Stimulated activated naive CD4-positive, alpha-beta T cell (primary cell): ENCODE measurements at places on chromosomes 4 and X.

DNA sequence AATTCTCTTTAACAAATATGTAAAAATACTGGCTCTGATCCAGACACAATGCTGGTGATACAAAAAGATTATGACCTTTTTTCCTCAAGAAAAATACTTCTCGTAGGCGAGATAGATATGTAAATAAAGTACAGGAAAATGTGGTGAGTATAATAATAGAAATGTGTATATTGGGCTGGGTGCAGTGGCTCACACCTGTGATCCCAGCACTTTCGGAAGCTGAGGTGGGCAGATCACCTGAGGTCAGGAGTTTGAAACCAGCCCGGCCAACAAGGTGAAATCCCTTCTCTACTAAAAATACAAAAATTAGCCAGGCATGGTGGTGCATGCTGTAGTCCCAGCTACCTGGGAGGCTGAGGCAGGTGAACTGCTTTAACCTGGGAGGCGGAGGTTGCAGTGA, 55.0 kb downstream of the MRPL1 start:
- DNase-seq = no peak

- no peak for DNase-seq
Measured at GRCh38 chrX:12383196-12383595, 244.9 kb downstream of the FRMPD4 start.

DNA sequence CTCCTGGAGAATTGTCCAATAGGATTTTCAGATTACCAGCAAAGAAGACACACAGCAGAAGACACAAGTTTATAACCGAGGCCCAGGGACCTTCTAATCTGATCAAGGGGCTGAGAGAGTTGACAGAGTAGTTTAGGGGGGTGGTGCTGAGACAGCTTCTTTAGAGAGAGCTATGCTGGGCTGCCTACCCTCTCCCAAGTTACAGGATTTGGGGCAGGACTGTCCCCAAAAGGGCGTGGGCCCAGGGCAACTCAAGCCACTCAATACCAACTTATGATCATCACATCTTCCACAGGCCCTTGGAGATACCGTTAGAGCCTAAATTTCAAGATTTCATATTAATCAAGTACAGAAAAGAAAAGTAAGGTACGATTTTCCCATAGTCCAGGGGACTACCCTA, 43.0 kb downstream of the PDHA1 start:
- DNase-seq = no peak

DNA sequence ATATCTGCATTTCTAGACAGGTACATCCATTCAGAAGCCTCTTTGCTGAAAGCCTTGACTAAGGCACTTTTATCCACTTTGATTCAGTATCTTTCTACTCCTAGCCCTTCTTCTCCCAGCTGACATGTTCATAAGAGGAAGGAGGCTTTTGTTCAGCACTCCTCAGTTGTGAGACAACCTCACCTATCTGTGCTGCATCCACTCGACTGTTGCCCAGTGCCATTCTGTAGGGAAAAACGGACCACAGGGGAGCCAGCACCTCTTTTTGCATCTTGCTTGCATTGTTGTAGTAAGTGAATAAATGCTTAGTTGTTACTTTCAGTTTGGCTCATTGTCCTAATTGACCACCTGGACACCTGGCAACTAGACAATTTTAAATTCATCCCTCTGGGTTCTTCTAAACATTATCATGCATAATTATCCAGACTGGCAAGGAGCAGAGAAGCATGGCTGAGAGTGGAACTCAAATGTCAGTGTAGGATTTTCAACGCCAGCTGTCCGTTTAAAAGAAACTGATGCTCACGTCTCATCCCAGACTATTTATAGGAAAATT, 83.8 kb upstream of the BOD1L1 start:
- no peak for DNase-seq

DNA sequence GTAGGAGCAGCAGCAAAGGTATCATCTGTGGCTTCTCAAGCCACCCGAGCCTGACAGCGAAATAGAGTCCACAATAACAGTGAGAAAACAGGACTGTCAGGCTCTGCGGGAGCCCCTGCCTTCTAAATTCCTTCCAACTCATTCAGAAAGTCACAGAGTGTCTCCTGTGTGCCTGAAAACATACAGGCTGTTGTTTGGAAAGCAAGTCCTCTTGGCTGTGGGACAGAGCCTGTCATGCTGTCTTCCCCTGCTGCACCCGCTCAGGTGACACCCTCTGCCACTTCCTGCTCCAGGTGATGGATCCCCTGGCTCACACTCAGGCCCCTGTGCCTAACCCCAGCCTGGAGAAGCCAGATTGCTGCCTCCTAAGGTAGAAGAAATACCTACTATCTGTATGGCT, 152.3 kb downstream of the RAB28 start:
- DNase-seq = no peak

- no peak for DNase-seq
Measured at GRCh38 chr4:86856896-86857295, 7.7 kb upstream of the SLC10A6 start.

GRCh38 chrX:42992199-42992943, 214.4 kb upstream of the PPP1R2C start:
- no peak for DNase-seq

- no peak for DNase-seq
Measured at GRCh38 chrX:129346574-129346973, 176.7 kb downstream of the SMARCA1 start.

GRCh38 chr4:120070196-120070595, 3.5 kb upstream of the MAD2L1 start:
- DNase-seq = no peak

- no peak for DNase-seq
Measured at GRCh38 chrX:52359614-52360232, 9.1 kb upstream of the XAGE2 start.

DNA sequence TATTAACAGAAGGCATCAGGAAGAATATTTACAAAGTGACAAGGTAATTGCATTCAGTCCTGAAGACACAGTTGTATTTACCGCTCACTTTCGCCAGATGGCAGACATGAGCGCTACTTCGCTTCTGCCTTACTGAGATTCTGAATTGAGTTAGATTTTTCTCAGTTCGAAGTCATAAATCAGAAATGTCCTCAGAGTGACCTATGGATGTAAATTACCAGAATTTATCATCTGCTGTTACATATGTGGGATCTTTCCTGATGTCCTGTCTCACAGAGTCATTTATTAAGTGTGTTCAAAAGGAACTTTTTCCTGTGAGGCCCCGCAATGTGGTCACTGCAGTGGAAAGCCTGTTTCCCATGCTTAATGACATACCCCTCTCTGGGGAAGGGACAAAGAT, 97.3 kb upstream of the DCLK2 start:
- no peak for DNase-seq

DNA sequence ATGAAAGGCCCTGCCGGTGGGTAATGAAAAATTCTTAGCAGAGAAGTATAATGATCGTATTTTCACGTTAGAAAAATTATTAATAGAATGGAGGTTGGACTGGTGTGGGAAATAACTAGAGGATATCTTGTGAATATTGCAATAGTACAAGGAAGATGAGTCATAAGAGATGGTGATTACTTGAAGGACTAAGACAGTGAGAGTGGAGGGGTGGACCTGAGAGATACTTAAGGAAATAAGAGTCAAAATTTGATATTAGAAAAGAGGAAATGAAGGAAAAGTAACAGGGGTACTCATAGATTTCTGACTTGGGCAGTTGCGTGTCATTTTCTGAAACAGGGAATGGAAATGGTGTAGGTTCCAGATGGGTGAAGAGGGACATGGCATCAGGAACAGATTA, 1.7 kb upstream of the USP53 start:
- no peak for DNase-seq

- DNase-seq = no peak
Measured at GRCh38 chrX:70553516-70553915, 108.9 kb downstream of the DLG3 start.

GRCh38 chr4:152983221-152983620, 47.1 kb downstream of the FHDC1 start:
- no peak for DNase-seq

- no peak for DNase-seq
Measured at GRCh38 chr4:162715401-162715800, 451.3 kb downstream of the NAF1 start.

- no peak for DNase-seq
Measured at GRCh38 chr4:41660352-41660751, 88.2 kb downstream of the PHOX2B start.

DNA sequence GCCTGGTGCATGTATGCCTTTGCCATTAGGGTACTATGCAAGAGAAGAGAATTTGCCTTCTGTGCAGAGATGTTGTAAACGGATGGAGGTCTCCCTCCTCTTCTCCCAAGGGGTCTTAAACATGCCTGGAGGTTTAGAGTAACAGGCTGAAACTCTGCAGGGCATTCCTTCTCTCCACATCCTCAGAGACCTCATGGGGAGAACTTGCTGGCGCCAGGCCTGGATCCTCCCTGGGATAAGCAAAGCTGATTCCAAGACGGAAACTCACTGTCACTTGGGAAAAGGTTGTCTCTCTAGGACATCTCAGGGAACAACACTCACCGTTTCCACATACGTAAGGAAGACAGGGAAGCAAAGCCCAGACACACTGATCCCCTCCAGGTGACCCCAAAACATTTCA, 76.9 kb upstream of the GPM6B start:
- DNase-seq = no peak

- no peak for DNase-seq
Measured at GRCh38 chr4:47494124-47494430, 9.0 kb downstream of the ATP10D start.

GRCh38 chr4:119623025-119623424, 5.6 kb downstream of the PDE5A start:
- no peak for DNase-seq

DNA sequence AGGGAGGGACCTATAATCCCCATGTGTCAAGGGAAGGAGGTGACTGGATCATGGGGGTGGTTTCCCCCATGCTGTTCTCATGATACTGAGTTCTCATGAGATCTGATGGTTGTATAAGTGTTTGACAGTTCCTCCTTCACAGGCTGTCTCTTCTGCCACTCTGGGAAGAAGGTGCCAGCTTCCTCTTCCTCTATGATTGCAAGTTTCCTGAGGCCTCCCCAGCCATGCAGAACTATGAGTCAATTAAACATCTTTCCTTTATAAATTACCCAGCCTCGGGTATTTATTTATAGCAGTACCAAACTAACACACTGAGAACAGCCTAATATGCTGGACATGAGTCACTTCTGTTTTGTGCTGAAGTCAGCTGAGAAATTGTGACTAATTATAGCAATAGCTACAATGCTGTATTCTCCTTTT, 656.9 kb upstream of the CPEB2 start:
- no peak for DNase-seq

GRCh38 chr4:14783011-14783877, 219.0 kb upstream of the CPEB2 start:
- no peak for DNase-seq

- no peak for DNase-seq
Measured at GRCh38 chr4:132592340-132592739, 556.8 kb upstream of the PCDH10 start.

DNA sequence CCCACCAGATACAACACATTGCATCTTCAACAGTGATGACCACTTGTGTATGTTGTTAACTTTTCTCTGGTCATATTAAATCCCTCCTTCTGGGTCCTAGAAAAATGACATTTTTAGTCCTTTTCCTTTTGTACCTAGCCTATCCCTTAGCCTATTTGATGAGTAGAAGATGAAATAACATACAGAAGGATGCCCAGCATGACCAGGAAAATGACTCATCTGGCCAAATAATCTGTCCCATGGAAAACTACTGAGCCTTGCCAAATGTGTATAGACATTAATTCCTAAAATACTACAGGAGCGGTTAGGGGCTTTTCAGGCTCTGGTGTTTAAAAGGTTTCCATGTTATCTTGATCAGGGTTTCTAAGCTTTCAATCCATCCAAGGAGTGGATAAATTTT, 129.0 kb upstream of the KCNIP4 start:
- DNase-seq = no peak

DNA sequence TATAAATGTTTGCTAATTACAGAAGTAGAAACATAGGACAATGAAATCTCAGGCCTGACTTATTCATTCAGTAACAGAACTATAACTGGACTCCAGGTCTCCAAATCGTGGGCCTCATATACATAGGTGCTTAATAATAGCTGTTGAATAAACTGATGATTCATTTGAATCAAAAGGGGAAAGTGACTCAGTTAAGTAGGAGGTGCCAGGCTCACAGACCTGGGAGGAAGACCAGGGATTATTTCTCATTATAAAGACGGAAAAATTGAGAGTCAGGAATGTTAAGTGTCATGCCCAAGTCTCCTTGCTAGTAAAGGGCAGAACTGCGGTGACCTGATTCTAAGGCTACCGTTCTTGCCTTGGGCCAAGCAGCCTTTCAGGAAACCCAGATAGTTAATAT, 131.5 kb downstream of the HS3ST1 start:
- no peak for DNase-seq

- DNase-seq = no peak
Measured at GRCh38 chr4:84258905-84259830, 239.9 kb downstream of the NKX6-1 start.

GRCh38 chr4:37663552-37663951, 22.6 kb downstream of the RELL1 start:
- DNase-seq = no peak

DNA sequence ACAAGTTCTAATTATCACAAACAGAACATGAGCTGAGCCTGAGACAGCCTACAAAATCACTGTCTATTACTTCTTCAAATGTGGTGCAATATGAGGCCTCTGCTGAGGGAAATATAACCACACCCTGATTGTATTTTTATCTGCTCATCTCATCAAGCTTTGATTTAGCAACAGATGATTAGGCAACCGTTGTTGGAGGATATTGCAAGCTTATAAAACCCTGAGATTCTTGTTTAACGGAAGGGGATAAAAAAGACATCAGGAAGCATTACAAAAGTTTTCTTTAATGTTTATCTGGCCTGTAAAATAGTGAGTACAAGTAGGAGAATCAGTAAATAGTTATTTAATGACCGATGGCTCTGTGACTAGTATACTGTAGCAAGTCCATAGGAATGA, 108.5 kb downstream of the ZNF330 start:
- DNase-seq = no peak

DNA sequence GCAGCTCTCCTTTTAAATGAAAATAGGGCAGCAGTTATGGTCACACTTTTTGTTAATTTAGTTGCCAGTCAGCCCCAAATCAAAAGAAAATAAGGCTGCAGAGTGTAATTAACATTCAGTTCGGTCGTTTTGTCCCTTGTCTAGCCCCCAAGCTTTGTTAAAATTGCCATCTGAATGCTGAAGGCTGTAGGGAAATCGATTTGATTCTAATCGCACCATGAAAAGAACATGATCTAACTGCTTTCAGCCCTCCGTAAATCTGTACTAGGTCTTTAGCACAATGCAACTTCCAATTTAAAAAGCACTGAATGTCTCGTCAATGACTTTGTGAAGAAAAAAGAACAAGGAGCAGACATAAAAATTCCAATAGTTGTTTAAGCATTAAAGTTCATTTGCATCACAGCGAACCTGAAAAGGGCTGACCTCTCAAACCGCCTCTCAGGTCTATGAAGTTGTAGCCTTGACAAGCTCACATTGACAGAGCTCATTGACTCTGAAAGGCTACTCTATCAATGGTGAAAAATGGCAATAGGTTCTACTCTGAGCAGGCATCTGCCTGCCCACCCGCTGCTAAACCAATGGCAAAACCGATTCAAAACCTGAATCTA, 48.9 kb downstream of the CHIC2 start:
- no peak for DNase-seq

GRCh38 chrX:133959972-133960371, 25.4 kb downstream of the GPC3 start:
- DNase-seq = no peak

GRCh38 chrX:45508454-45508853, 307.8 kb upstream of the DIPK2B start:
- DNase-seq = no peak
